ENCODE measurements at places on chromosomes 4 and X.

GRCh38 chr4:4855301-4856070 is 4.0 kb upstream of the MSX1 start:
- DNase-seq: no peak

GRCh38 chrX:69173906-69174305 is 8.7 kb upstream of the PJA1 start:
- DNase-seq: no peak

GRCh38 chr4:64079316-64079715 is 329.9 kb downstream of the TECRL start:
- DNase-seq: no peak

GRCh38 chr4:94435874-94436273 is 15.9 kb upstream of the PDLIM5 start:
- no peak for DNase-seq

DNA sequence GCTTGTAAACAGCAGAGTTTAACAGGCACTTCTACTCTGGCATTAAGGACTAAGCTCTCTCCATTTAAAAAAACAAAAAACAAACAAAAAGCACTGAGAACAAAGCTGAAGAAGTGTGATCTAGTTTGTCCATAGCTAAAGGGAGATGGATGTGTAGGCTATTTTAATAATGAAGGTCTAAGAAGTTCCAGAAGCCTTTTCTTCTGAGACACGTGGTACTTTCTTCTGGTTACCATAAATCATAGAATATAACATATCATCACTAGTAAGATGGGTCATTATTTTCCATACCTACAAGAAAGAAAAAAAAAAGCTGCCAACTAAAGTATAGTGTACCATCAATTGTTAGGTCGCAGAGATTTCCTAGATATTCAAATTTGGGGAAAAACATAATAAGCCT is 722 bp upstream of the NBDY start:
- DNase-seq: no peak

DNA sequence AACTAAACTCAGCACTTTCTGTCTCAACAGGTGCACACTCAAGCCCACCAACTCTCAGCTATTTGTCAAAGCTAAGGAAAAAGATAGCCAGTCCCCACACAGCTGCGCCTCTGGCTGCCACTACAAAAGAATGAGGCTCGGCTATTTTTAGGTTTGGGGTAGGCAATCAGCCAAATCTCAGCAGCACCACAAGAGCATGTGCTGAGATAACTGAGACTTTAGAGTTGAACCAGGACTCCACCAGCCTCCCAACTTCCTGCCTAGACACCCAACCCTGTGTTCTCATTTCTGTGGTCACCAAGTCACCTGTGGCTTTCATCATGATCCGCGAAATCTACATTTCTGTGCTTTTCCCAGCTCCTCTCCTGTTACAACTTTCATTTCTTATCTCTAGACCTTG is 28.0 kb downstream of the DMD start:
- DNase-seq: no peak

- DNase-seq: peak; percentile 8
Observed at GRCh38 chrX:49001521-49002090, 458 bp downstream of the GRIPAP1 start.

GRCh38 chr4:182914357-182914756 is 2.8 kb downstream of the DCTD start:
- no peak for DNase-seq

Measured in stimulated activated CD8-positive, alpha-beta memory T cell treated with anti-CD3 and anti-CD28 coated beads, Interleukin-4, amount 100 ng/mL, for 1 hour (primary cell).